ENCODE measurements at places on chromosomes 16 and 17. TPM values are rescaled to one million over a fixed set of nuclear protein-coding genes. Genes with fewer than 3 reads are reported as not detected.
A peak's percentile ranks its signal among the peaks of the same experiment; 100 is the strongest.

KCNAB3 gene
- total RNA-seq = 4.2 TPM

CRLF3 gene
- 15.0 TPM for total RNA-seq

IL17C gene
- total RNA-seq = not detected

ASPHD1 gene
- total RNA-seq = 4.8 TPM

RNF157 gene
- 0.17 TPM for total RNA-seq

CDH8 gene
- 0.42 TPM for total RNA-seq

TPSD1 gene
- not detected for total RNA-seq

NT5M gene
- 5.0 TPM for total RNA-seq

- DNase-seq = no peak
Observed at GRCh38 chr17:14152721-14153120, 83.4 kb downstream of the COX10 start.

DNA sequence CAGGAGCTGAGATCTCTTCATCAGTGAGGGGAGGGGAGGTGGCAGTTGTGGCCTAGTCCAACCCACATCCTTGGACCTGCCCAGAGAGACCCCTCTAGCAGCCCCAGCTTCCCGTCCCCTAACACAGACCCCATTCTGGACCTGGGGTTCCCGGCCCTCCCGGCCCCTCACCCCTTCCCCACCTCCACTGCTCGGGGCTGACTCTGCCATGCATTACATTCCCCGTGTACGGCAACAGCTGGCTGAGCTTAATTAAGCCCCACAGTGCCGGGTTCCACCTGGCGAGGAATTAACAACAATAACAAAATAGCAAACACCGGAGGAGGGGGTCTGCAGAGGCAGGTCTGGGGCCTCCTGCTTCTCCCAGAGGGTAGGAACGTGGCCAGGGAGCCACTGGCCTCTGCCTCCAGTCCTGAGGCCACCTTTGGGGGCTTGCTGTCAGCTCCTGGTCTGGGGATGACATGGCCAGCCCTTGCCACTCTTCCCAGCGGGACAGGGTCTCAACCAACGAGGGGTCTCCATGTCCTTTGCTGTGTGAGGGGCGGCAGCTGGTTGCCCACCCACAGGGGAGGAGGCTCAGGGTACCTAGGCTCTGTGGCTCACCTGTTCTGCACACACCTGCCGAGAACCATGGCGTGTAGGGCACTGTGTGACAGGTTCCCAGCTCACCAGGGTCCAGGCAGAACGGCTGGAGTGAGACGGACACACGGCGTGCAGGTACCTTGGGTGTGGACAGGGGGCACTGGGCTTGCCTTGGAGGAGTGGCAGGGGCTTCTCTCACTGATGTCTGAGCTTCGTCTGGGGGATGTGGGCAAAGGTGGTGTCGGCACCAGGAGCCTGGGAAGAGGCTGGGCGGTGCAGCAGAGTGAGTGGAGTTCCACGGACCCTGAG is 46.9 kb upstream of the CBFA2T3 start:
- DNase-seq = no peak

DNA sequence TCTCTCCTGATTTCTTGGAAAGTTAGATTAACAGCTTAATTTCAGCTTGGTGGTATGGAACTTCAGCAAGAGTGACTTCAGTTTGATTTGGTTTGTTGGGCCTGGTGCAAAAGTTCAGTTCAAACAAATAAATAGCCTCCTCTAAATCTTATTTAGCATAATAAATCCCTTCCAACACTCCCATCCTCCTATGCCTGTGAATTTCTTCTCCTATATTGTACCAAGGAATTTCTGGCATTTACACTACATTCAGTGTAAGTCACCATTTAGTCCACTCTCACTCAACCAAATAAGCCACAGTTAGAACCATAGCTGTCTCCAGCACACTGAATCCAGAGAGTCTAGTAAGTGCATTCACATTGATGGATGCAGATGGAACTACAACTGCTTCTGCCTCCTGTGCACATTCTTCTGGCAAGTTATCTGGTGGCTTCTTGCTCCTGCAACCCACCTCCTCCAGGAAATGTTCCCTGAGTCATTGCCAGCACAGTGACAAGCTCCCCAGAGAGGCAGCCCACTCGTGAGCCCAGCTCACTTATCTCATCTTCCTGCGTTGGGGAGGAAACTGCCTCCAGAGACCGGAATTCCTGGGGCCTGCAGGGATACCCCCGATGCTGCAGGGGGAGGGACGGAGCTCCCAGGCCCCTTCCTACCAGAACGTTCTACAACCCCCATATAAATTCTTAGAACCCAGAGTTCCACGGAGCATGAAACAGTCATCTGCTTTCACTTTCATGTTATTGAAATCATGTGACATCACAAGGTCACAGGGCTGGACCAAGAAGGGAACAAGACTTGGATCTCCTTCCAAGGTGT is 318.3 kb downstream of the PHKB start:
- peak; percentile 3 for DNase-seq

DNA sequence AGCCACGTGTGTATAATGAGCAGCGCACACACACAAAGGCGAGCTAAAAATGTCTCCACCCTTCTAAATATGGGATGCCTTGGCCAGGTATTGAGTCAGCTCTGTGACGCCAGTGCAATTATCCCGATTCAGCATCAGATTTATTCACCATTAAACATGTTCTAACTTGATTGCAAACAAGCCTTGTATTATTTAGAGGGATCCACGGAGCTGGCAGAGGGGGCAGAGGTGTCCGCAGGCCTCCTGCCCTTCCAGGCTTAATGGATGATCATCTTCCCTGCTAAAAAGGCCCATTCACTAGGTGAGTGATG is 591.7 kb downstream of the MAF start:
- peak; percentile 58 for DNase-seq

GRCh38 chr16:69266334-69267063 is 44.7 kb upstream of the VPS4A start:
- no peak for DNase-seq

DNA sequence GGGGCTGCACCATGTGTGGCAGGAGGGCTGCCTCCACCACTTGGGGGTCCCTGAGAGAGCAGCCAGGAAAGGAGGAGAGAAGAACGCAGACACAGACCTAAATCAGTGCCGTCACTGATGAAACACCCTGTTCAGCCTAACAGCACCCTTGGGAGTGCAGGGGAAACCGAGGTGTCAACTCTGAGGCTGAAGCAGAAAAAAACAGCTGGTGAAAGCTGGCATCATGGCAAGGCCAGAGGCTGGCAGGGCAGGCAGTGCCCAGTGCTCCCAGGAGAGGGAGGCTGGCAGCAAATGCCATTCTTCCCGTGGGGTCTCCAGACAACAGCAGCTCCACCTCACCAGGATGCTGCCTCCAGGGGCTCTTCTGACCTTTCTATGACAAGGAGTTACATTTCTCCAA is 23.1 kb downstream of the SPHK1 start:
- DNase-seq = no peak

DNA sequence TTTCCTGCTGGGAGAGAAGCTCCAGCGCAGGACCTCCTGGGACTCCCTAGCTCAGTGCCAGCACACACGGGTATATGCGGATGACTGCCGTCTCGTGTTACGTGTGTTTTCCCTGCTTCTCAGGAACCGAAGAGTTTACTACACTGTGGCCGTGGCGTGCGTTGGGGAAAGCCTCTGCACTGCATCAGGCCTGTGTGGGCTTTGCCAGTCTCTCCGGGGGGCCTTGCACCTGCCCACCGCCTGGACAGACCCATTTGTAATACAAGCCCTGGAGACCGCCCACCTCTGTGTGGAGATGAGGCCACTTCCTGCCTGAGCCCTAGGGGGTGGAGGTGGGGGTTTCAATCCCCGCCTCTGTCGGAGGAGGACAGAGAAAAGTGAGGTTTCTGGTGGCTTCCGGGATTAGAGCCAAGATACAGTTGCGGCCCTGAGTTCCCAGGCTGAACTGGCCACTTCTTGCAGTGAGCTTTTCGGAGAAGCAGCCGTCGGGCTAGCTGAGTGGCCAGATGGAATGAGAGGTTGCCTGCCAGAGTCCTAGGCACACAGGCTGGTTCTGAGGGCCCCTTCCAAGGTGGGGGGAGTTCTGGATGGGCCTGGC is 43.4 kb upstream of the GSE1 start:
- DNase-seq = peak; percentile 69

DNA sequence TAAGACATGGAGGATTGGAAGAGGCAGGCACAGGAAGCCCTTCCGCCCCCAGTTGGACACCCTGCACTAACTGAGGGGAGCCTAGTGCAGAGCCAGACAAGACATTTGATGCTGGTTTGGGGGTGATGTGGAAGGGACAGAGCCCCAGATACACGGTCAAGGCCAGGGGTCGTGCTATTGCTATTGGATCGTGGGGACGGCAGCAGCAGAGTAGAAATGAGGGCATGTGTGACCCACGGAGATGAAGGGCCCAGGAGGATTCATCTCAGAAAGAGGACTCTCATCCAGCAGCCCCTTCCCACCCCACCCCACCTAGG is 2.0 kb upstream of the VAMP2 start:
- DNase-seq = no peak

- DNase-seq = no peak
Observed at GRCh38 chr17:8835631-8836364, 31.7 kb downstream of the PIK3R6 start.

- DNase-seq = no peak
Observed at GRCh38 chr17:65047941-65048340, 8.6 kb downstream of the GNA13 start.

GRCh38 chr16:15482068-15482747 is 47.8 kb downstream of the BMERB1 start:
- DNase-seq = peak; percentile 97

- DNase-seq = no peak
Observed at GRCh38 chr17:41284546-41284945, 9.0 kb downstream of the KRTAP9-7 start.

DNA sequence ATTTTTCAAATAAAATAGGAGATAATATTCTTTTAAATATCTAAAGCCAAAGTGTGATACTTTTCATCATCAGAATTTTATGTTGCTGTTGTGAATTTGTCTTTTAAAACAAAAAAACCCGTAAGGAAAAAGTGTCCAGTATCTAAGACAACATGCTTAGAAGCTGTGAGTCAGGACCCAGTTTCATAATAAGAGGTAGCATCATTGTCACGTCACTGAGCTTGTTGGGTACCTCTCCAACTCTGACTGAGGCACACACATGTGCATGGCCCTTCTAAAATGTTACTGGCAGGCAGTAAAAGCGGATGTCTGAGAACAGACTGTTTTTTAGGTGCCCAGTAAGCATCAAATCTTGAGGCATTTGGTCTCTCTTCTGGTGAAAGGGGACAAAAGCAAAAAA is 2.5 kb downstream of the CIAPIN1 start:
- DNase-seq = peak; percentile 72

GRCh38 chr16:57167953-57168352 is 17.9 kb downstream of the PSME3IP1 start:
- DNase-seq = peak; percentile 63

GRCh38 chr16:78681743-78682142 is 582.3 kb downstream of the WWOX start:
- no peak for DNase-seq

- no peak for DNase-seq
Observed at GRCh38 chr17:64055183-64056142, 35.0 kb upstream of the ICAM2 start.

GRCh38 chr17:62935523-62935922 is 30.5 kb upstream of the TANC2 start:
- no peak for DNase-seq

Measured in MCF 10A (cell line).